IMR-90 (cell line): ENCODE measurements at places on chromosomes 12 and 14. TPM values are rescaled to one million over a fixed set of nuclear protein-coding genes. Genes with fewer than 3 reads are reported as not detected.

CAPS2 gene
- total RNA-seq, result 2.7 and 2.8 TPM in 2 replicates

KRT74 gene
- not detected in 2 replicates for total RNA-seq

PIWIL1 gene
- total RNA-seq, result not detected in 2 replicates

DPPA3 gene
- not detected in 2 replicates for total RNA-seq

STAT2 gene
- 125 and 182 TPM in 2 replicates for total RNA-seq

GRCh38 chr12:112980491-112981158 is 2.3 kb downstream of the OAS2 start:
- no peaks in the 10 kb centered on the region; the same call in 1 of the 2 replicates for H3K4me1 ChIP-seq
- no peak overlapping the region for H3K27ac ChIP-seq
- no peaks in the 10 kb centered on the region for H3K27me3 ChIP-seq
- no peak for DNase-seq
- H3K4me3 ChIP-seq, result no peak overlapping the region

DNA sequence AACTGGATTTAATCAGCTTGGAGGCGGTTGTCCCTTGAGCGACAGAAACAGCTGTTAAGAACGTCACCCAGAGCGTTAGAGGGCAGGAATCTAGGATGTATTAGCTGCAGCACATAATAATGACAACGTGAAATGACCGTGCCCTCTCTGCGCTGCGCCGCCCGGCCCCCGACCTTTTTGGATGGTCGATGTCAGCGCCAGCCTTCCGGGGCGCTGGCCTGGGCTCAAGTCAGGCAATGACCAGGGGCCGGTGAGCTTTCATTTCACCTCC is 427 bp upstream of the TMEM120B start:
- DNase-seq, result no peak
- H3K4me1 ChIP-seq, result peaks cover 8% of the 10 kb centered on the region
- 0 out of 2 replicates have a peak, but pooled peaks cover 1% of the 10 kb centered on the region for H3K36me3 ChIP-seq
- H3K4me3 ChIP-seq, result peak overlapping the region; percentile 75
- H3K27ac ChIP-seq, result peak overlapping the region; percentile 64

- H3K4me1 ChIP-seq, result no peaks in the 10 kb centered on the region
- H3K36me3 ChIP-seq, result no peaks in the 10 kb centered on the region
- H3K27me3 ChIP-seq, result no peaks in the 10 kb centered on the region
- no peak overlapping the region for H3K4me3 ChIP-seq
- no peak for DNase-seq
These were observed 400.6 kb downstream of the RGS6 start for GRCh38 chr14:72332871-72333270.

- DNase-seq, result peak; percentile 64
- peaks cover 9% of the 10 kb centered on the region; the same call in 1 of the 2 replicates for H3K36me3 ChIP-seq
- H3K4me1 ChIP-seq, result peaks cover 10% of the 10 kb centered on the region
- H3K27ac ChIP-seq, result no peak overlapping the region
- H3K27me3 ChIP-seq, result no peaks in the 10 kb centered on the region
- no peak overlapping the region for H3K4me3 ChIP-seq
These were observed 273.1 kb upstream of the RGS6 start for GRCh38 chr14:71659159-71659558.

- H3K4me3 ChIP-seq, result no peak overlapping the region
- H3K27ac ChIP-seq, result no peak overlapping the region
- H3K36me3 ChIP-seq, result no peaks in the 10 kb centered on the region
- no peak for DNase-seq
These were observed 77.8 kb downstream of the MYF5 start for GRCh38 chr12:80794551-80794950.

DNA sequence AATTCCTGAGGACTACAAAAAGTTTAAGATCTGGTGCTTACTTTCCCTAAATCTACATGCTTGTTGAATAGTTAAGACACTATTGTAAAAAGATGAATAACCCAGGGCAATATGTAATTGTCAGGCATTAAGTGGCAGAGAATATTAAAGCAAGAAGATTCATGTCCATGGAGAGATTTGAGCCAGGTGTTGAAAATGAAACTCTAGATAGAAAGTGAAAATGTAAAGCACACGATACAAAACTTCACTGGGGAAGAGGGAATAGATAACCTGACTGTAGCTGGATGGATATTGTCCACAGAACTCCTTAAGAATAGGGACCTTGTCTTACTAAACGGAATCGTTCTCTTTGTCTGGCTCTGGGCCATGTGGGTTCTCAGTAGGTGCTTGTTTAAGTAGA is 5.0 kb downstream of the CAND1 start:
- no peak for DNase-seq
- no peaks in the 10 kb centered on the region for H3K27me3 ChIP-seq
- peak overlapping the region; percentile 39; the same call in 1 of the 2 replicates for H3K27ac ChIP-seq

DNA sequence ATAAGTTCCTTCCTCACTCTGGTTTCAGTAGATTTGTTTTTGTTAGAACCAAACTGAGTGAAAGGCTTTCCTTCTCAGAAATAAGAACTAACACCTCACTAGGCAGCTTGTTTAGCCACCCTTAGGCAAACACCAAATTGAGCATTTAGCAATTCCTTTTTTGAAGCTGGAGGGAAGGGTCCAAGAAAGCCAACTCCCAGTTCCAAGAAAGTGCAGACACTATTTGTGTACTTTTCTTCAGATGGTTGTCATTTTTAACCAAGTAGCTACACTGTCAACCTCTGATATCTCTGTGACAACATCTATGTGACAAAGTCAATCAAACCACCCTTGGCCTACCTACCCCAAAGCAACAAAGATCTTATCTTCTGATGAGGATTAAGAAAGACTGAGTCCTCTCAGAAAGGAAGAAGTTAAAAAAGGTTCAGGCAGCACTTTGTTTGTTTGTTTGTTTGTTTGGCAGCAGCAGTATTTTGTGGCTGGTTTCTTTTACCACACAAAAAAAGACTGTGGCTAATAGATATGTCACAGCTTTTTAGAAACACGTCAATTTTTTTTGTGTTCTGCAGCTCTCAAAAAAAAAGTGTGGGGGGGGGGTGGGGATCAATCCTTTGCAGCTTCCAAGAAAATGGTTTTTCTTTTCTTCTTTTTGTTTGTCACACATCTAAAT is 203.8 kb downstream of the CRADD start:
- H3K4me1 ChIP-seq, result peaks cover 32% of the 10 kb centered on the region
- no peaks in the 10 kb centered on the region for H3K27me3 ChIP-seq
- no peak overlapping the region for H3K4me3 ChIP-seq
- H3K36me3 ChIP-seq, result no peaks in the 10 kb centered on the region

GRCh38 chr12:42421844-42422779 is 96.1 kb downstream of the PPHLN1 start:
- H3K27ac ChIP-seq, result no peak overlapping the region; the same call in 1 of the 2 replicates
- peaks cover 4% of the 10 kb centered on the region for H3K4me1 ChIP-seq
- H3K36me3 ChIP-seq, result no peaks in the 10 kb centered on the region
- peak; percentile 90 for DNase-seq

DNA sequence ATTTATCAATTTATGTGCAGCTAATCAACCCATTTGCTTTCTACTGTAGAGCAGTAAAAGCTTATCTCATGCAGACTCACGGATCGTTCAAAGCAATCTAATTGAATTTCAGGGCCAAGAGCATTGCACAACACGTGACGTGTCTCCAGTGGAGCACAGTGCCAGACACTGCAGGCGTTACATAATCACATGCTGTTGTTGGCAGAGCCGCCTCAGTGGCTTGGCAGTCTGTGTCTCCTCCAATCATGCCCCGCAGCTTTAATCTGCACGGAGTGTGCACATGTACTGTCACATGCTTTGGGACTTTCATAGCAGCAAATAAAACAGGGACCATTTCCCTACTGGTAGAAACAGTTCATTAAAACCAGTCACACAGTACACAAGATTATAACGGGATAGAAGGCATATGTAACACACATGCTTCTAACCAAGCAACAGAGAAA is 309.3 kb downstream of the ITPR2 start:
- peak; percentile 93 for DNase-seq
- no peaks in the 10 kb centered on the region for H3K27me3 ChIP-seq
- no peak overlapping the region for H3K4me3 ChIP-seq
- no peak overlapping the region for H3K27ac ChIP-seq
- H3K36me3 ChIP-seq, result no peaks in the 10 kb centered on the region

- no peaks in the 10 kb centered on the region for H3K4me1 ChIP-seq
- H3K27me3 ChIP-seq, result peaks cover 15% of the 10 kb centered on the region
- no peak overlapping the region for H3K4me3 ChIP-seq
- no peaks in the 10 kb centered on the region for H3K36me3 ChIP-seq
- no peak overlapping the region for H3K27ac ChIP-seq
These were observed 17.6 kb upstream of the TRAF3 start for GRCh38 chr14:102759456-102760187.
